ENCODE measurements at places on chromosomes 11 and 22.

- no peak for DNase-seq
Observed at GRCh38 chr22:22984967-22985366, 85.4 kb upstream of the GNAZ start.

DNA sequence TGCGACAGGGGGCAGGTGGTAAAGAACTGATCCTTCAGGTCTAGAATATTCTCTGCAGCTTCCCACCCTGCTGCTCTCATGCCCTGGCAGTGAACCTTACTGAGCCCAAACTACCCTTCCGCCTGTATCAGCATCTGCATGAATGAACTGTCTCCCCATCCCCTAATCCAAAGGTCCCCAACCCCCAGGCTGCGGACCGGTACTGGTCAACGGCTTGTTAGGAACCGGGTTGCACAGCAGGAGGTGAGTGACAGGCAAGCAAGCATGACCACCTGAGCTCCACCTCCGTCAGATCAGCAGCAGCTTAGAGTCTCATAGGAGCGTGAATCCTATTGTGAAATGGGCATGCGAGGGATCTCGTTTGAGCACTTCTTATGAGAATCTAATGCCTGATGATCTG, 58.2 kb upstream of the LMO1 start:
- DNase-seq: no peak

GRCh38 chr11:9951807-9952206, 287.9 kb downstream of the SWAP70 start:
- DNase-seq: no peak

DNA sequence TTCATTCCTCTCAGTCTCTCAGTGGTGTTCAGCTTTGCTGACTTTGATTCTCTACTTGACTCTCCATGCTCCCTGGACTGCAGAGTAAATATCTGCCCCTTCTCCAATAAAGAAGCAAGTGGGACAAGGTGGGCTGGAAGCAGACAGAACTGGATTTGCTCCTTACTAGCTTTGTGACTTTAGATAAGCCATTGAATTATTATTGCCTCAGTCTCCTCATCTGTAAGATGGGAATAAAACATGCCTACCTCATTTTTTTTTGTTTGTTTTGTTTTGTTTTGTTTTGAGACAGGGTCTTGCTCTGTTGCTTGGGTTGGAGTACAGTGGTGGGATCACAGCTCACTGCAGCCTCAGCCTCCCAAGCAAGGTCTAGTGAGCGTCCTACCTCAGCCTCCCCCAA, 44.6 kb downstream of the WT1 start:
- no peak for DNase-seq

- no peak for DNase-seq
Observed at GRCh38 chr11:66719111-66719872, 9.7 kb downstream of the SPTBN2 start.
